ENCODE measurements at places on chromosomes 7 and 10.
A peak's percentile ranks its signal among the peaks of the same experiment; 100 is the strongest.

GRCh38 chr10:115814542-115814941 is 458.5 kb downstream of the GFRA1 start:
- no peak for DNase-seq

GRCh38 chr7:157445246-157445955 is 108.6 kb downstream of the DNAJB6 start:
- no peak for DNase-seq

DNA sequence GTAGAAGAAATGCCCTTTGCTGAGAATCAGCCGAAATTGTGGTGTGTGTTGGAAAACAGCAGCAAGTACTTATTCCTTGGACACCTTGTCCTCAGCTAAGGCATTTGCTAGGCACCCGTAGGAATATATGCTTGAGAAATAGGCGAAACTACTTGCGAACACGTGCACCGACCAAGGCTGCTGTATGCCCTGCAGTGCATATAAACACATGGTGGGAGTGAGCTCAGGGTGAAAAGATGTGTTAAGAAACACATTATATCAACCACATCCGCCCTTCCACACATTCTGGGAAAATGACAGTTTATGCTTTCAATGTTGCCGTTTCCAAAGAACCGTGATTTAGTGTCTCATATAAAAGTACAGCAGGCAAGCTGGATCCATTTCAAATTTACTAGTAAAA is 199.2 kb downstream of the JCAD start:
- no peak for DNase-seq

DNA sequence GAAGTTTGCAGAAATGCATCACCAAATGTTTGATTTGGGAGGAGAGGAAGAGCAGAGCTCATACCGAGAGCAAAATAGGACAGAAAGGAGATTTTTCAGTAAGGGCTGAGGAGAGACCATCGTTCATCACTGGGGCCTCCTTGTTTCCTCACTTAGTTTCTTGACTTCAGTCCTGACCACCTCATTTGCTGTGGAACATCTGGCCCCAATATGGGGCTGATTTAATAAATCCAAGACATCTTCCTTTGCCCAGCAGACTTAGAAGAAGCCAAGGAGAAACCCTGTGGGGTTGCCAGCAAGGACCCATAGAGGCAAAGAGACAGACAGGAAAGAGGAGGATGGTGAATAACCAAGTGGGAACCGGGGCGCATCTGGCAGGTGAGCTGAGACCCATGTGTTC is 60.4 kb downstream of the CHST3 start:
- DNase-seq, result no peak

DNA sequence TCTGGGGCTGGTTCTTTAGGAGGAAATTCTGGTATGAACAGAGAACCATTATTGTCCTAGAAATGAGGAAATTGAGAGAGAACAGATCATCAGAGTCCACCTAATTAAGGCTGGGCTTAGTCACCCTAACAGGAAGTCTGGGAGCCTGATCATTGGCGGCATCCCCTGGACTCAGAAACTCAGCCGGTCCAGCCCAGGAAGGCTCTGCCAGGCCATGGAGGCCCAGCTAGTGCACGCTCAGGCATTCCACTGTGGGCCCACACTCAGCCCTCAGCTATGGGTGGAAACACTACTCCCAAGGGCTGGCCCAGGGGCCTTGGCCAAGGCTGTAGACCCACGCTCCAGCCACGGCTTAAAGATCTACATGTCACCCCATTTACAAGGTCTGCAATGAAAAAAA is 109.2 kb downstream of the PTPN20 start:
- DNase-seq, result no peak

GRCh38 chr10:4018054-4018511 is 233.1 kb upstream of the KLF6 start:
- no peak for DNase-seq

DNA sequence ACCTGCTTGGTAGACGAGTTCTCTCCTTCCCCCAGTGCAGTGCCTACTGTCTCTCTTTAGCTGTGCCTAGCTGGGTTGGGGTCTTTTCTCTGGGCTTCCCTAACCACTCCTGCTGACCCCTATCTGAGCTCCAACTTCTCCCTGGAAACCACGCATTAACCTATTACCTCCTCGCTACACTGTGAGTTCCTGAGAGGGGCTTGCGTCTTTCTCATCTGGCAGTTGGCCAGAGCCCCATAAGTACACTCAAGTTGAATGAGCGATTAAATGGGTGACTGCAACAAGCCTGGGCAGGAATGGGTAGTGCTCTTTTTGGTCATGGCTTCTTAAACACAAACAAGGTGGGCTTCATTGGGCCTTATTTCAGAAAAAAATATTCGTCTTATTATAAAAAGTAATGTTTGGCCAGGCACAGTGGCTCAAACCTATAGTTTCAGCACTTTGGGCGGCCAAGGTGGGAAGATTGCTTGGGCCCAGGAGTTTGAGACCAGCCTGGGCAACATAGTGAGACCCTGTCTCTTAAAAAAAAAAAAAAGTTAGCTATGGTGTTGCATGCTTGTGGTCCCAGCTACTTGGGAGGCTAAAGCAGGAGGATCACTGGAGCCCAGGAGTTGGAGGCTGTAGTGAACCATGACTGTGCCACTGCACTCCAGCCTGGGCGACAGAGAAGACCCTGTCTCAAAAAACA is 41.4 kb downstream of the SYPL1 start:
- no peak for DNase-seq

DNA sequence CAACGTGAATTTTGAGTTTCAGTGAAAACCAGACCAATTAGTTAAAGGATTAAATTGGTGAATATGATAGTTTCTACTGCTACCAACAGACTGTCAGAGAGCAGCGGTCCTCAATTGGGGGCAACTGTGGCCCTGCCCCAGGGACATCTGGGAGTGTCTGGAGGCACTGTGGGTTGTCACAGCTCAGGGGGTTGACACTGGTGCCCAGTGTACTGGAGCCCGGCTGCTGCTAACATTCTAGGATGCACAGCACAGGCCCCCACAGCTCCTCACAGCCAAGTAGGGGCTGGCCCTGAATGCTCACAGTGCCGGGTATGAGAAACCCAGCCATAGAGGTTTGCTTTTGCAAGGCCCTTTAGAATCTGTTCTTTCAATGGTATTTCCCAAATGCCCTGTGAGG is 84.1 kb upstream of the CXCL12 start:
- no peak for DNase-seq

DNA sequence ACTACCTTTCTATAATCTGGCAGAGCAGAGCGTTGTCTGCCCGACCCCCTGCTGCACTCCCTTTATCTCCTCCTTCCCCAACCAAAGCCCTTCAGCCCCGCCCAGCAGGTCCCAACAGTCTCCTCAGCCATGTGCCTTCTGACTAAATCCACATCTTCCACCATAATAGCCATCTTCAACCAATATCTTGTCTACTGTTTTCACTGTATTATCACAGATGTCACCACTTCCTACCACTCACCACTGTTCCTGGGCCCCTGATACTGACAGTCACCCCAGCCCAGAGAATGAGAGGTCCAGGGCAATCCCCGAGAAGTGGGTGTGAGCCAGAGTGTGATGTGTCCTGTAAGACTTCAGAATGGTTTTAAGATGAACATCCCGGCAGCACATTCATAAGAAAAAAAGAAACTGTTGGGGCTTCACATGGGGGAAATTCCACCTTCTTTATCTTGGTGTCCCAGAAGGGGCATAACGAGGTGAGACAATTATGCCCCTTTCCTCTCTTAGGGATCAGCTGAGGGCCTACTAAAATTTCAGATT is 25.3 kb downstream of the CCDC6 start:
- peak; percentile 57 for DNase-seq

GRCh38 chr7:128934361-128935341 is 3.1 kb upstream of the IRF5 start:
- DNase-seq, result no peak

DNA sequence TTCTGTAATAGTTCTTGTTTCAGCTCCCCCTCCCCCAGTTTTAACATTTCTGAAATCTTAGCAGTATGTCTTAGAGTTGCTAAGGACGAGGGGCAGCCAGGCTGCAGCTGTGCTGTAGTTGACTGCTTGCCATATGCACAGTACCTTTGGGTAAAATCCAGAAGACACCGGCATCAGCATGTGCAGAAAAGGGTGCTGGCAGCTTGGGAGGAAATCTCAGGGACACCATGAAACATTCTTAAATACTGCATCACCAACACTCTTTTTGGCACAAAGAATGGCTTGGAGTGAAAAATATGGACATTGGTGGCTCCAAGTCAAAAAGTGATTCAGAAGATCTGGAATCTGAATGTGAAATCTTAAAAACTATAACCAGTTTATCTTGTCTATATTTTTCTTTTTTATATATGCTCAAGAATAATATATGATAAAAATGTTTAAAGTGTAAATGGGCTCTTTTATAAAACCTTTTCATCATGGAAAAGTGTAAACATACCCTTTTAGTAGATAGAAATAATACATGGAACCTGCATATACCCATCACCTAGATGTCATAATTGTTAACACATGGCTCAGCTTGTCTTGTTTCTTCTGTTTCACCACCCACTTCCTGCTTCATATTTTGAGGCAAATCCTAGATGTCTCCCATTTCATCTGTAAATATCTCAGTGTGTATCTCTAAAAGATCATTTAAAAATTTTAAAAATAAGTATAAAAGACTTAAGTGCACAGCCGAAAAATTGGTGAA is 34.4 kb upstream of the ARMS2 start:
- DNase-seq, result no peak

DNA sequence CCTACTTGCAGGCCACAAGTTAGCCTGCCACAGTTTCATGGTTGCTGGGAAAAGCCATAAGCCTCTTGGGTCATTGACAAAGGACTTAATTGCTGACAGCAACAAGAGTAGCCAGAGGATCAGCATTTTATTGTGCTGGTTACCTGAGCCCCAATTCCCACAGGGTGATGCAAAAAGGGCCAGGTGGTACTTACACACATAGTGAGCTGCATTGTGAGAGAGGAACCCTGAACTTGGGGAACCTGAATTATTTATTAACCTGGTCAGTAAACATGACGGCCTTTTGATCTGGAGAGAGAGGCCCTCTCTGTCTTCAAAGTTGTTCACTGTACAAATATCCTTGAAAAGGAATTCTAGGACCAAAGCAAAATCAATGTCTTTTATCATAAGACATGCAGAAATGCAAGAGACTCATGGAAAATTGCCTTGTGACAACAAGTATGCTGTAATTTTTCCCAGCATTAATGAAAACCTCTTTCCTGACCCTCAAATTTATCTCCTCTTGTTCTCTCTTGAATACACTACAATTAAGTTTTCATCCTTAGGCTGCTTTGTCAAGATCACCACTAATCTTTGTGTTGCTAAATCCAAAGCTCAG is 102.9 kb upstream of the PHYHIPL start:
- DNase-seq, result no peak

- no peak for DNase-seq
Observed at GRCh38 chr7:81007051-81007450, 88.2 kb upstream of the SEMA3C start.

DNA sequence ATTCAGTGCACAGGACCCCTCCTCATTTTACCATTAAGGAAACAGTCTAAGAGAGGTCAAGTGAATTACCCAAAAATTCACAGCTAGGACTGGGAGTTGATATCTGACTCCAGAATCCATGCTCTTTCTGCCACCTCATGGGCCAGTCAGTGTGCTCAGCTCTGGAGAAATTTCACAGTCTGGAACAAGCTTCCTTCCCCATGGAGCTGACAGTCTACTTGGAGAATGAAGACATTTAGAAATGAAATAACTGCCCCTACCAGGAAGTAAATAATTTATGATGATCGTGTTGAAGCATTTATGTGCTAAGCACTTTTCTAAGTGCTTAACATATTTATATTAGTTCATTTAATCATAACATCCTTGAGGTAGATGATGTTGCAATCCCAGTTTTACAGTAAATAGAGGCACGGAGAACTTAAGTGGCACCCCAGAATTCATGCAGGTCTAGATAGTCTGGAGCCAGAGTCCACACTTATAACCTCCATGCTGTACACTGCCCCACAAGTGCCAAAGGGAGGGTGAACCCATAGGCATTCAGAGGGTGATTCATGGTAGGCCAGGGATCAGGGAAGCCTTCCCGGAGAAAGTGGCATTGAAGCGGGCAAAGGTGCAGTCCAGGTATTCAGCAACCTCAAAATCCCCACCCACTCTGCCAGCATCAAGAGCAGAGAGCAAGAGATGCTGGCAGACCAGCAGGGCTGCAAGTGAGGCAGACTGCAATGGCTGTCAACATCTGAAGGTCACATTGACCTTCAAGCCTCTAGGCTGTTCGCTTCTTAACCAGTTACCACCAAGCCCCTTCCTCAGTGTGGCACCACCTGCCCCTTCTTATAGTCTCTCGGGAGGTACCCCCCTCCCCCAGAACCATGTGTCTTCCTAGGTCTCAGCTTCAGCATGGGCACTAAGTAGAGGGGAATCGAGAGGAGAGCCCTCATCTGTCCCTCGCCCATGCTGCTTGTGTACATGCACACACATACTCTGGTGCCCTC is 38.4 kb upstream of the LRRC4 start:
- no peak for DNase-seq

DNA sequence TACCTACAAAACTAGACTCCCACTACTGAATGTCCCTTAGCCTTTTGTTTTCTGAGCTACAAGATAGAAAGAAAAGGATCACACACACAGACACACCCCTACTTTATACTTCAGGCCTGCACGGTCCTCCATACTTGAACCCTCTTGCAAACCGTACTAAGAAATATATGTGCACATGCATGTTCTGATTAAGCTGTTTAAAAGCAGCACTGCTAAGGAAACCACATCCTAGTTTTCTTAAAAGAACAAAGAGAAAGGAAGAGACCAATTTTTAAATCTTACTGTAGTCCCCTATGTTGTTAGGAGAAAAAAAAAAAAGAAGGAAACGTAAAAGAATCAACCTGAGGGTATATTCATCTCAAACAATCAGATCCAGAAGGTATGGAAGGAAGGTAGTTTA is 501.2 kb downstream of the PARD3 start:
- DNase-seq, result no peak

DNA sequence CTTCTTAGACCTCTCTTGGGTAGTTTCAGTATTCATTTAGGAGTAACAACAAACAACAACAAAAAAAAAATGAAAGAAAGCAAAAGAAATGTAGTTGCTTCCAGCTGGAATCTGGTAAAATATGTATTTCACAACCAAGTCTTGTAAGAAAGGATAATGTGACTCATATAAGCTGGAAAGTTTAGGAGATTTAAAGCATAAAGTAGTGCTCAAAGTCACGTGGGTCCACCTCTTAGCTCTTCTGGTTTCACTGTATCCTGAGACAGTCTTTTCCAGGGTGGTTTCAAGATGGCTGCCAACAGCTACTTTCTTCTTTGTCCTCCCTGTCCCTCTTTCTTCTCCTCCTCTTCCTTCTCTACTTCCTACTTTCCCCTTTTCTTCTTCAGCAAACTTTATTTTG is 69.5 kb upstream of the CDK13 start:
- no peak for DNase-seq

Data from stimulated activated CD4-positive, alpha-beta T cell treated with anti-CD3 and anti-CD28 coated beads, TNF-alpha, amount 100 ng/mL, for 48 hours (primary cell).